T-helper 22 cell (primary cell): ENCODE measurements at places on chromosomes 12 and 14.

DNA sequence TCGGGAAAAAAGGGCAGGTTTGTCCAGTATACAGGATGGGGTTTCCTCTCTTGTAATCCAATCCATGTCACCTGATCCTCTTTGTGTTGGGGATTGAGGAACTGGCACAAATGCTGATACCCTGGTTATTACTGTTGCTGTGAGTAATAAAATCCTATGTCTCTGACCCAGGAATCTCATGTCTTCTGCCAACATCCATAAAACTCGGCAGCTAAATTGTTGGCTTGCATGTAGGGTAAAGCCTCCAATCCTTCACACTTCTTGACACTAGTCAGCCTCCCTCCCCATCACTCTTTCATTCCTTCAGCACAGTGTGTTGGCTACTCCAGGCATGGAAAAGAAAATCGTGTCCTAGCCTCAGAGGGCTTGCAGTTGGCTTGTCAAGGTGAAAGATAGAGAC, 9.2 kb upstream of the NOS1 start:
- DNase-seq, result no peak

- no peak for DNase-seq
These were observed 186.3 kb upstream of the EGLN3 start for GRCh38 chr14:34137001-34137745.

GRCh38 chr14:51823706-51824105, 36.7 kb upstream of the GNG2 start:
- no peak for DNase-seq

DNA sequence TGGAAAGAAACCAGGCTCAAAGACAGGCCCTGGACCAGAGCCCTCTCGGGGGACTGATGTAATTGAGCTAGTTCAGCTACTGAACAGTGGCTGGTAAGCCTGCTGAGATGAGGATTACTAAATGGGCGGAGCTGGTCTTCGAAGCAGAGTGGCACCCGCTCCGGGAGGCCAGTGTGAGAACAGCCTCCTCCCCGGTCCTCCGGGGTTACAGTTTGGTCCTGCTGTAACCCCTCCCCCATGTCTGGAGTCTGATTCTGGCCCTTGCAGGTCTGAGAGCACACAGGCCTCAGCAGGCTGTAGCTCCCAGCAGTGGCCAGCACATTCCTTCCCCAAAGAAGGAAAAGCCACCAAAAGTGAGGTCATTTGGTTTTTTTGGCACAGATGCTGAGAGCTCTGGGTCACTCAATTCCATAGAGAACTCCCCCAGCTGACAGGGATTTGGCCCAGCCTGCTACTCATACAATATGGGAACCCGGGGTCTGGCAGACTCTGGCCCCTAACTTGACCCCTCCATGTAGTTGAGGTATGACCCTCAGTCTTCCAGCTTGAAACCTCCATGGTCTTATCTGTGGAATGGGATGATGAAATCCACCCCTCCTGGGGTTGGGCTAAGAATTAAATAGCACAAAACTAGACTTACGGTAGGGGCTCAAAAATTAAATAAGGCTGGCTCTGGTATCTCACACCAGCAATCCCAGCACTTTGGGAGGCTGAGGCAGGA, 39.0 kb downstream of the ACTN1 start:
- no peak for DNase-seq

- no peak for DNase-seq
These were observed 116.6 kb downstream of the SLC35F4 start for GRCh38 chr14:57749267-57749666.

- no peak for DNase-seq
These were observed 73.3 kb upstream of the PLXNC1 start for GRCh38 chr12:94074980-94075629.

GRCh38 chr12:124689631-124690030, 122.2 kb upstream of the NCOR2 start:
- no peak for DNase-seq

GRCh38 chr12:7154901-7155470, 24.8 kb downstream of the CLSTN3 start:
- no peak for DNase-seq

- DNase-seq, result no peak
These were observed 29.0 kb downstream of the PALS1 start for GRCh38 chr14:67270145-67270753.

DNA sequence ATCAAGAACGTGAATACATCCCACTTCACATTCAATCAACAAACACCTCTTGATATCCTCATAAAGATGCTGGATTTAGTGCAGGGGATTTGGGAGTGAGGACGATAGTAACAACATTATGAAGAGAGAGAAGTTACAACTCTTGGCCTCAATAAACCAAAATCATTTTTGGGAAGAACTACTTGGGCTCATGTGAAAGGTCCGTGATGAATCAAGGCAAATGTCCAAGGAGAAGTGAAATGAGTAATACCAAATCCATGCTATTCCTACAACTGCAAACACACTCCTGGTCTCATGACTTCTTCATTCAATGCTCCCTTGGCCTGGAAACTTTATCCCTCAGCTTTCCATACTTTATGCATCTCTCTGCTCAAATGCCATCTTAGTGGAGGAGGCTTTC, 162.0 kb upstream of the LMNTD1 start:
- DNase-seq, result no peak

DNA sequence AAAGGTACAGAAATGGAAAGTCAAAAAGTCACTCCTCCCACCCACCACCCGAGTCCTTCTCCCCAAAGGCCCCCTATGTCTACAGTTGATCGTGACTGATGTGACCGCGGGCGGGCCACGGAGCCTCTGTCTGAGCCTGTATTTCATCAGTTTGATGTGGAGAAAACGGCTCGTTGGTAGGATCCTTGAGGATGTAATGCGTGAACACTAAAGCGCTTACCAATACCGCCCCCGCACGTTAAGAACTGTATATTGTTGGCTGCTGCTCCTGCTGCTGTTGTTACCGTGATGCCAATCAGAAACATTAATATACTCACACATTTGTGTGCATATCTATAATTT, 24.6 kb upstream of the UBC start:
- DNase-seq, result peak; percentile 52

DNA sequence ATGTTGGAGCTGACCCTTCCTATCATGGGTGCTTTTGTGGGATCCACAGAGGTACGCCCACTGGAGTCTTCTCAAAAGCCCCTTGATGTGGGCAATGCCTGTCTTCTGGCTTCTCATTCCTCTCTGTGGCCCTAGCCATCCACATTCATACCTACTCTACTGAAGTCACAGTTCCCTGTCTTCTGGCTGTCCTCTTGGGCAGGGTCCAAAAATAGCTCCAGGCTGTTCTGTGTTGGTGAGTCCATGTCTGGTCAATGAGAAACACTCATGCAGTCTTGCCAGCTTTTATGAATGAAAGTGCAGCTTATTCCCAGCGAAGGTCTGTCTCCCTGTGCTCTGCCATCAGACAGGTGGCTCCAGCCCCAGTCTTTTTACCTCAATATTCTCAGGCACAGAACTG, 135.9 kb upstream of the MDM1 start:
- no peak for DNase-seq

GRCh38 chr14:79749065-79749464, 462.2 kb downstream of the DIO2 start:
- DNase-seq, result no peak

- DNase-seq, result no peak
These were observed 3.2 kb downstream of the TEX52 start for GRCh38 chr12:2853626-2854025.

GRCh38 chr12:12997156-12997555, 2.9 kb downstream of the HEBP1 start:
- DNase-seq, result no peak

GRCh38 chr14:44412858-44413569, 94.1 kb downstream of the FSCB start:
- no peak for DNase-seq

DNA sequence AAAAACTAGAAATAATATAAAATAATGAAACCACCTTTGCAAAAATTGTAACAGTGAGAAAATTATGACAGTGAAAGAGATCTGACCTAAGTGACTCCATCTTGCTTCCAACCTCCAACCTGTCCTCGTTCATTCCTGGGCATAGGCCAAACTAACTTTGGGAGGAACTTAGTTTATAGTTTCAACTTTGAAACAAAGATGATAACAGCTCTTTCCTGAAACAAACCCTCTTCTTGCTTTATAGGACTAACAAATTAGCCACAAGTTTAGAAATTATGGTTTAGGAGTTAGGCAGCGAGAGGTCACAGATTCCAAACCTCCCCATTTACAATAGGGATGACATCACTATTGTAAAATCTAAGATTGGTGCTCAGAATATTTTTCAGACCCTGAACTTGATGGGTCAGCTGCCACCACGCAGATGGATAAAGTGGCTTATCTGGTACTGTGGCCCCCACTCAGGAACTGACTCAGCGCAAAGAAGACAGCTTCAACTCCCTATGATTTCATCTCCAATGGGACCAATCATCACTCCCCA, 32.8 kb upstream of the OR10AD1 start:
- DNase-seq, result no peak

DNA sequence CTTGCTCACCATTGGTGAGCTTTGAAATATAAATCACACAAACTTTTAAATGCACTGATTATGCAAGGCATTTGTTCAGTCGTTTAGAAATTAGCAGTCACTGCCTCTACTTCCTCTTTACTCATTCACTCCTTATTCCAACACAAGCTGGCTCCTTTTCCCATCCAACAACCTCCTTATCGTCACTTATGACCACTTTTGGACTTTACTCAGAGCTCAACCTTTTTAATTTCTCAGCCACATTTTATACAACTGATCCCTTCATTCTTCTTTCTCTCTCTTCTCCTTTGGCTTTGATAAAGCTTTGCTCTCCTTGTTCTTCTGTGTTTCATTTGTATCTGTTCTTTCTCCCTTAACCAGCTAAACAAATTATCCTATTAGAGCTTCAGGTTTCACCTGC, 126.4 kb upstream of the PLEKHA5 start:
- no peak for DNase-seq

GRCh38 chr12:124734224-124734788, 129.4 kb downstream of the SCARB1 start:
- no peak for DNase-seq

GRCh38 chr12:108090932-108091678, 38.0 kb upstream of the WSCD2 start:
- DNase-seq, result no peak

DNA sequence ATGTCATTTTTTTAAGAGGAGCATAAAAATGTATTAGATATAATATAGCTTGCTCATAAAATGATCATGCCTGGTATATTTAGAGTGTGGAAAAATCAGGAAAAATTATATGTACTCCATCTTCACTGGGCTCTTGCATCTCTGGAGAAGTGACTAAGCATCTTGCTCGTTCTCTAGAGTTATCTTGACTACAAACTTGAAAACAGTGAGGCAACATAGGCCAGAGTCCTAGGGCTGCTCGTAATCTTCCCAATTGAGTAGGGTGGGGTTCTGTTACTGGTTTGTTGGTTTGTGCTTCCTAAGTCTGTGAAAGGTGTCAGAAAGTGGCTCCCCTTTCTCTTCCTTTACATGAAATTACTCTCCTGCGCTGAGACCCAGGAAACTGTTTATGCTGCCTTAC, 46.2 kb downstream of the AACS start:
- no peak for DNase-seq
